ENCODE measurements at places on chromosomes 6 and 20.
A peak's percentile ranks its signal among the peaks of the same experiment; 100 is the strongest.

GRCh38 chr6:73932866-73933265, 236.9 kb downstream of the CD109 start:
- no peak for DNase-seq

- DNase-seq: no peak
Observed at GRCh38 chr6:27183060-27183832, 64.3 kb upstream of the PRSS16 start.

DNA sequence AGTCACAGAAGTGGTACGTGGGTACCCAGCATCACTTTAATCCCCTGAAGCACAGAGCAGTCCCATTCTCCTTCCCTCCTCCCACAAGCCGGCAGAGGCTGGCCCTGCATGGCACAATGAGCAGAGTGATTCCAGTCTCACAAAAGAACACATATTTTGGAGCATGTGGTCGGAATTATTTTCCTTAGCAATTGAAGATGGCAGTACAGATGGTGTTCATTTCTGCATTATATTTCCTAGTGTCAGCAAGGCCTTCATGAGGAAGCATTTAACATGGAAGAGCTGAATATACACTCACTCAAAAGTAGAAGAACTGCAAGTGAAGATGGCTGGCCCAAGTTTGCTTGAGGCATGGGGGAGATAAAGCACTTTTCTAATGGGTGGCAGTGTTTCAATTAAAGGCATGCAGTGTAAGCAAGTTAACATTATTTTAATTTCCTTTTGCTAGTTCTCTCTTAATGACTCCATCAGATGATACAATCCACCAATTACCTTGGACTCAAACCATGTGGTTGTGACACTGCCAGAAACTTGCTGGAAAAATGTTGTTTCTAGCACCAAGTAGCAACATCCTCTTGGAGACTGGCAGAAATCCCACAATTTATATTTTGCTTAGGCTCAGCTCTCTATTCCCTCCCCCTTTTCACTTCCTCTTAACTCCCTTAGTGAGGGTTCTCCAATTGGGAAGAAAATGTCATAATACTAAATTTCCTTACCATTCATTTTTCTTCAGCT, 74.4 kb downstream of the ARHGAP18 start:
- no peak for DNase-seq

DNA sequence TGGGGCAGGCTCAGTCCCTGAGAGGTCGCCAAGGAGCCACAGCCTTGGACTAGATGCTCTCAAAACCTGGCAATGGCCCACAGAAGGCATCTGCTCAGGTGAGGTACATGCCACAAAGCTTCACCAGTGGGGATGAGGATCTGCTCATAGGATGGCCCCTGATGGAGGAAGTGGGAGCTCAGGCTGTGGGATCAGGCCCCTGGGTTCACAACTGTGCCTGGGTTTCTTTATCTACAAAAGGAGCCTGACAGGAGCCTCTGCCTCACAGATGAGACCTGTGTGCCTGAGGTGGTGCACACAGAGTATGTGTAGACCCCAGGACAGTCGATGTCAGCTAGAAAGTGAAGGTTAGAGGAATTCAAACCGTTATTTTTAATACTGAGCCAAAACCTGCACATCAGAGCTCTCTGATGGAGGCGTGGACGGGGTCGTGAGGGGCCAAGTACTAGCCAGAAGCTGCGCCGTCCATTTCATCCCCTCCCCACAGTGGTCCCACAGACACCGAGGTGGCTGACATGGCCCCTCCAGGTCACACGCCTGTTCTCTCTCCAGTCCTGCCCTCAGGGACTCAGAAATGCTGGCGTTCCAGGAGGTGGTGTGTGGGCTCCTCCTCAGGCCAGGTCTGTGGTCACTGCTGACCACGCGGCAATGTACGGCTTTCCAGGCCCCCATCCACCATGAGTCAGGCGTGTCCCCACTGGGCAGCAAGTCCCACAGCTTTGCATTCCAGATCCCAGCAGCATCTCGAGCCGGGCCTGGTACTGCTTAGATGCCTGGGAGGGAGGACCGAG, 33.3 kb downstream of the NTSR1 start:
- DNase-seq: no peak

DNA sequence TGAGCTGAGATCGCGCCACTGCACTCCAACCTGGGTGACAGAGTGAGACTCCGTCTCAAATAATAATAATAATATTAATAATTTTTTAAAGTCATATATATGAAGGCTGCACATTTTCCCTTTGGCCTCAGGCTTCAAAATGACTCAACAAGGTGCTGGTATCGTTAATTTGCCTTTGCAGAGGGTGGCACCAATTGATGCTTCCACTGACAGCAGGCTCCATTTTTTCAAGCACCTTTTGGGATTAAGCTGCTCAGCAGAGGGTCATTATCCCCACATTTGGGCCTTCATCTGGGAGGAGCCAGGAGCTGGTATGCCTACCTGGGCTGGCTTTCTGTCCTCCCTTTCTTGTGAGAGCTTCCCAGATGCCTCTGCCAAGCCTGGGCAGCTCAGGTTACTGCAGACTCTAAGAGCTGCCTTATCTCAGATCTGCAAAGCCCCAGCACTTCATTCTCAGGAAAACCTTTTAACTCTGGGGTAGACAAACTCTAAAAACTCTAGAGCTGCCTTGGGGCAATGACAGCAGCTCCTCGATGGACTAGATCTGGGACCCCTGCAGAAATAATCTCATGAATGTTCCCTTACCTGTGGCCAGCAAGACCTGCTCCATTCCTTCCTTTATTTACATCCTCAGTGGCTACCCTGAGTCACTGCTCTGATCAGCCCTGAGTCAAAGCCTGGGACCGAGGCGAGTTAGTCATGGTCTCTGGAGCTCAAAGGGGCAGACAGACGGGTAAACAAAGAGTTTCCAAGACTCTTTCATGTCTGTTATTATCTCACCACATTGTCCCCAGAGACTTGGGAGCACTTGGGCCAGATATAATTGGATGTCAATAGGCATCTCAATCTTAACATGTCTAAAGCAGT, 80.0 kb upstream of the EYA2 start:
- DNase-seq: peak; percentile 70

GRCh38 chr6:134602123-134602522, 284.2 kb upstream of the SGK1 start:
- DNase-seq: no peak

- DNase-seq: peak; percentile 57
Observed at GRCh38 chr6:15504581-15505350, 158.1 kb downstream of the DTNBP1 start.

- DNase-seq: no peak
Observed at GRCh38 chr6:158384671-158385110, 72.4 kb downstream of the TULP4 start.

GRCh38 chr6:111864138-111865048, 8.9 kb downstream of the FYN start:
- no peak for DNase-seq

DNA sequence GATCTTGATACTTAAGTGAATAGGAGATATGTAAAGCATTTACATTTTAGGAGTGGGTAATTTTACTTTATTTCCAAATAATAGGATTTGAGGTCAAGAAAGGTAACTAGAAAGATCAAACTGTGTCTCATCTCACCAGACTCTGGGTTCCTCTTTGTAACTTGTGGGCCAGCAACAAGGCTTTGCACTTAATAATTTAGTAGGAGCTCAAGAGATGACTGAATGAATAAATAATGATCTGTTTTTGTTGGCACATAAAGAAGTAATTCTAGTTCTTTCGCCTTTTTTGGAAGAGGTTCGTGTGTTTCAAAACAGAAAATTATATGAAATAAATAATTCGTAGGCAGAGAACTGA, 67.4 kb upstream of the FABP7 start:
- no peak for DNase-seq

DNA sequence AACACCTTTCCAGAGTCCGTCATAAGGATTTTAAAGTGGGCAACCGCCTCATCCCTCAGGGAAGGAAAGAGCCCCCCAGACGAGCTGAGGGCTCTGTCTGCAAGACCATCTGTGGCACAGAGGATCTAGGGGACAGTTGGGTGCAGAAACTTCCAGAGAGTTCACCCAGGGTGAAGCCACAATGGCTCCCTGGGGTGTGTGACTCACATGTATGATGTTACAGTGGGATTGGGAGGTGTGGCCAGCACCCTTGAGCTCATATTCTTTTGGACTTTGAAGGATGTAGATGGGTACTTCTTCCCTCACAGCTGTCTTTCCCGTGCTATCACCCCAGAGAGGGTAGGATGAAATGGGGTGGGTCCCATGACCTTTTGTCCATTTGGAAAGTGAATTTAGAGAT, 95.5 kb downstream of the NCR2 start:
- peak; percentile 71 for DNase-seq

GRCh38 chr20:59785986-59786795, 147.2 kb downstream of the SYCP2 start:
- no peak for DNase-seq

DNA sequence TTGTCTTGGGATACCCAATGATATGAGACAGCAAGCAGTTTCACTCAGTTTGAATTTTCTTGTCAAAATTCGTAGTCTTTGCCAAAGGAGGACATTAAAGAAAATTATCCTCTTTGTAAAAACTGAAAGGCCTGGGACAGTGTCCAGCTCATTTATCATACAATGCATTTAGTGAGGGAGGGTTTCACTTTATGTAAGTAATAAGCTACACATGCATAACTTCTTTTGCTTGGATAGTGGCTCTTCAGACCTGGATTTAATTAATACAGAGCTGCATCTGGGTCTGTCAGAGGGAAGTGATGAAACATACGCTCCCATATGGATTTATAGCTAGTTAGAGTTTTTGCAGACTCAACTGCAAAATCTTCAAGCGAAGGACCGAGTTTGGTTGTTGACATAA, 175.6 kb downstream of the PHACTR1 start:
- no peak for DNase-seq

- no peak for DNase-seq
Observed at GRCh38 chr6:37376078-37376743, 22.4 kb downstream of the RNF8 start.

GRCh38 chr6:31952140-31952805, 6.4 kb downstream of the CFB start:
- DNase-seq: no peak

- DNase-seq: no peak
Observed at GRCh38 chr6:162525181-162525580, 202.4 kb downstream of the PRKN start.

GRCh38 chr20:3751675-3752385, 15.7 kb downstream of the ADISSP start:
- no peak for DNase-seq

DNA sequence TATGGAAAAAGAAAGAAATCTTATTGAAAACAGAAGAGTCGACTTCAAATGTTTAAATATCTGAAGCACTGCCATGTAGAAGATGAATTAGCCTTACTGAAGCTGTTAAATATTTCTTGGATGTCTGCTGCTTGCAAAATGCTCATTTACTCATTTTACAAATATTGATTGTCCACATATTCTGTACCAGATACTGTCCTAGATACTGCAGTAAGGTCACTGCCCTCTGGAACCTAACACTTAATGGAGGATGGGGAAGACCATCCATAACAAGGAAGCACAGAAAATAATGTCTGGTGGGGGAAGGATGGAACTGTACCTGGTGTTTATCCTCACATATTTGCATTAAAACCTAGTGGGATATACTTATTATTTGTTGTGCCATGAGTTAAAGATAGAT, 99.0 kb downstream of the RCAN2 start:
- no peak for DNase-seq

DNA sequence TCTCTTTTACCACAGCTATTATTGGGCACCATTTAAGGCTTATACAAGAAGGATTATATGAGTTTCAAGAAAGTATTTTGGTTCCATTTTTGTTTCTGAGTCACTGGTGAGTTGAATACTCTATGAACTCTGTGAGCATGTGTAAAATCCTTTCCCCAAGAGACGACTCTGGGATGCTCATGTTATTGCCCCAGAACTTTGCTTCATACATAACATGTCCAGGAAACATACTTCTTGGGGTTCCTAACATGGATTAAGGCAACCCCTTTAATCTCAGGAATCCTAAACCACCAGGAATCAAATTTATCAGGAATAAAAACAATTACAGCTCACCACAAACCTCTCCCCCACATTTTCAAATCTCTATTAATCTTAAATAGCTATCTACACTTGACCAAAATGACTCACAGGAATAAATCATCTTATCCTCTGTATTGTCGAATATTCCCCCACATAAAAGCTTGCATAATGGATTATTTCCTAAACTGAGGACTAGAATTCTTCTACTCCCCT, 117.5 kb upstream of the COL21A1 start:
- peak; percentile 4 for DNase-seq

DNA sequence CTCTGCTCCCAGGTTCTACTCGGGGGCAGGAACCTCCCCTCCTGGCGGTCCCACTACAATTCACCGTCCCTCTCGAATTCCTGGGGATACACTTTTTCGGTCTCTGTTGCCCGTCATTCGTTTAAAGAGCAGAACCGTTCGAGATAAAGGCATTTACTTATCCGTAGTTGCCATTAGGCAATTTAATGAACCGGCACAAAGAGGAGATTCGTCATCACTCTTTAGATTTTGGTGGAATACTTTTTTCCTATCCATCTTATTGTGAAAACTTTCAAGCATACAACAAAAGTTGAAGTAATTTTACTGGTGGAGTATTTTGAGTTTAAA, 1.2 kb upstream of the CD24 start:
- peak; percentile 15 for DNase-seq

GRCh38 chr6:50819466-50819903, 814 bp downstream of the TFAP2B start:
- DNase-seq: no peak

- peak; percentile 4 for DNase-seq
Observed at GRCh38 chr6:21846541-21847451, 253.2 kb downstream of the SOX4 start.

- DNase-seq: no peak
Observed at GRCh38 chr6:120055071-120055470, 705.5 kb upstream of the MAN1A1 start.

DNA sequence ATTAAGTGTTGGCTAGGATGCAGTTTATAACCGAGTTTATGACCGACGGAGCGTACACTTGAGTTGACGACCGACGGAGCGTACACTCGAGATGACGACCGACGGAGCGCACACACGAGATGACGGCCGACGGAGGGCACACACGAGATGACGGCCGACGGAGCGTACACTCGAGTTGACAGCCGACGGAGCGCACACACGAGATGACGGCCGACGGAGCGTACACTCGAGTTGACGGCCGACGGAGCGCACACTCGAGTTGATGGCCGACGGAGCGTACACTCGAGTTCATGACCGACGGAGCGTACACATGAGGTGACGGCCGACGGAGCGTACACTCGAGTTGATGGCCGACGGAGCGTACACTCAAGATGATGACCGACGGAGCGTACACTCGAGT, 119.8 kb downstream of the HUS1B start:
- no peak for DNase-seq

DNA sequence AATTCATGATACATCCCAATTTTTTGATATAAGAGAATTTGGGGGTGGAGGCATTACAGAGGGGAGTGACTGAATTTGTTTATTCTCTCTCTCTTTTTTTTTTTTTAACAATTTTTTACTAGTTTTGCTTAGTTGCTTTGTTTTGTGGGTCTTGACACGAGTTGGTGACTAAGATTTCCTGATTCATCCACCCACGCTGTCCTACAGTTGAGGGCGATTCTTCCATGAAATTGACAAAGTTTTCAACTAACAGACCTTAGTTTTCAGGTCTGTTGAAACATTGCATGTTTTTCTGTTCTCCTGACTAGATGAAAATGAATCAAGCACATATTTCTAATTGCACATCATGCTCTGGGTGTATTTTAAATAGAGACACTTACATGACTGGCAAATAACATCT, 613.8 kb downstream of the TFAP2B start:
- DNase-seq: no peak

GRCh38 chr6:43444582-43444981, 10.8 kb downstream of the DLK2 start:
- no peak for DNase-seq

All from SW480 (cell line).